ENCODE measurements at places on chromosomes 2 and 18. TPM values are rescaled to one million over a fixed set of nuclear protein-coding genes. Genes with fewer than 3 reads are reported as not detected.

Gene FBXO36
- 3.0 TPM for total RNA-seq

Gene RTP5
- total RNA-seq = not detected

Gene RASGRP3
- total RNA-seq = 3.0 TPM

Gene ABCB6
- total RNA-seq = 27.1 TPM

Gene ELOA2
- not detected for total RNA-seq

Gene DGUOK
- total RNA-seq = 58.1 TPM

Gene SKOR2
- total RNA-seq = not detected

Gene FSHR
- not detected for total RNA-seq

Gene TGFA
- 0.25 TPM for total RNA-seq

Gene MC2R
- not detected for total RNA-seq

Gene PLB1
- 8.2 TPM for total RNA-seq

DNA sequence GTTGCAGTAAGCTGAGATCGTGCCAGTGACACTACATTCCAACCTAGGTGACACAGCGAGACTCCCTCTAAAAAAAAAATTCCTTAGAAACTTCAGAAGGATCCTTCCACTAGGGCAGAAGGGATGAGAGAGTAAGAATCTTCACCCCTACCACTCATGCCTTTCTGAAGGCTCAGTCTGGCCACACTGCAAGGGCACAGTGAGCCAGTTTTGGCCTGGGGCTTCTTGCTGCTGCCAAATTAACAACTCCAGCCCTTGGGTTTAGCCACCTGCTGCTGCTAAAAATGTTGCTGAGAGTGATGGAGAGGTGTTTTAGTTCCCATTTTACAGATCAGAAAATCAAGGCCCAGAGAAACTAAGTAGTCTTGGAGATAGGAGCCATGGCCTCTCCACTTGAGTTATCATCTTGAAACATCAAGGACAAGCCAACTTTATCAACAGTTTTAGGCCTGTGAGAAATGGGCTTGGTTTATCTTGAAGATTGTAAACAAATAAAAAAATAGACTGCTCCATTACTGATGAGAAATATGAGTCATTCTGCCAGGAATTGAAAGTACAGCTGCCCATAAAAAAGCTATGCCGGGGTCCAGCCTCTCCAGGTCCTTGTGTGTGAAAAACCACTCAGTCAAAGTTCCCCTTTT is 31.9 kb upstream of the CASP8 start:
- DNase-seq = no peak

- DNase-seq = peak; percentile 88
These were observed 22.3 kb upstream of the GPR17 start for GRCh38 chr2:127623388-127624319.

GRCh38 chr2:100940240-100940639 is 61.8 kb upstream of the RPL31 start:
- DNase-seq = no peak

DNA sequence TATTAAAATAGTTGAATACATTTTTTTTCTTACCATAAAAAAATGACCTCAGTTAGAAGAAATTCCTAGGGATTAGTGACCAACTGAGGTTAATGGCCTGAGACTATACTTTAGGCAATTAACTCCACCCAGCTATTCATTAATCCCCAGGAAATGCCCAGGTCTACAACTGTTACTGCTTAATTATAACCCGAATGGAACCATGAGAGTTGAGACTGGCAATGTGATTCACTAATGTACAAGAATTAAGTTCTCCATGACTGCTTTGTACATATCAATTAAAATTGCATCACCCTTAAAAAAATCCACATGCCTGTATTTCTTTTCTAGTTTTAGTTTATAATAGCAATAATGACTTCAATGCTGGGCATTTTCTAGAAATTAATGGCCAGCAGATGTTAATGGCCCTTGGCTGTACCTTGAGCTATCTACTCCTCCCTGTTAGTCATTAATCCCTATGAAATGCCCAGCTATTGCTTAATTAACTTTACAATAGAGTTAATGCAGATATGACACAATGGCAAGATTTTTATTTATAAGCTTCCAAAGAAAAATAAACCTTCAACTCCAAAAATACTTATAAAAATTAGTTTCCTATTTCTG is 44.1 kb downstream of the ERBB4 start:
- DNase-seq = no peak

GRCh38 chr2:105764059-105764458 is 19.3 kb downstream of the NCK2 start:
- DNase-seq = no peak

DNA sequence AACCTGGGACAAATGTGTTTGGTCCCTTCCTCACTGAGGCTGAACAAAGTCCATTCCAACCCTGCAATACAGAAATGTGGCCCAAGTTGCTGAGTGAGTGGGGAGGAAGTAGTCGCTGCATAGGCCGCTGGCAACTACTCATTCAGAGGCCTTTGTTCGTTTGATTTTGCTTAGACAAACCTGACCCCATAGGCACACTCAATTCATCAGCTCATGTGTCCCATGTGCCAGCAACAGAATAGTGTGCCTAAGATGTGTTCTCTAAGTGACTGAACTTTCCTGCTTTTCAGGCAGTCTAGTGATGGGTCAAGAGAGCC is 23.0 kb downstream of the PTPN18 start:
- no peak for DNase-seq

DNA sequence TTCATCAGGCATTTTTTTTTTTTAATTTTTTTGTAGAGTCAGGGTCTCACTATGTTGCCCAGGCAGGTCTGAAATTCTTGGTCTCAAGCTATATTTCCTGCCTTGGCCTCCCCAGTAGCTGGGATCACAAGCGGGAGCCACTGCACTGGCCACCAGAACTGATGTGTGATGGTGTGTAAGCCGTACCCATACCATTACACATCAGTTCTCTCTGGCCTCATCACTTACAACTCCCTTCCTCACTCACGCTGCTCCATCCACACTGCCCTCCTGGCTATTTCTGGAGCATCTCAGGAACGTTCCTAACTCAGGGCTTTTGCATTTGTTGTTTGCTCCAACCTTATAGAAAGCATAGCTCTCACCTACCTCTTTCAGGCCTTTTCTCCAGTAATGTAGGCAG is 834.5 kb upstream of the ID2 start:
- no peak for DNase-seq

- no peak for DNase-seq
These were observed 71.3 kb downstream of the XIRP2 start for GRCh38 chr2:166959556-166959955.

DNA sequence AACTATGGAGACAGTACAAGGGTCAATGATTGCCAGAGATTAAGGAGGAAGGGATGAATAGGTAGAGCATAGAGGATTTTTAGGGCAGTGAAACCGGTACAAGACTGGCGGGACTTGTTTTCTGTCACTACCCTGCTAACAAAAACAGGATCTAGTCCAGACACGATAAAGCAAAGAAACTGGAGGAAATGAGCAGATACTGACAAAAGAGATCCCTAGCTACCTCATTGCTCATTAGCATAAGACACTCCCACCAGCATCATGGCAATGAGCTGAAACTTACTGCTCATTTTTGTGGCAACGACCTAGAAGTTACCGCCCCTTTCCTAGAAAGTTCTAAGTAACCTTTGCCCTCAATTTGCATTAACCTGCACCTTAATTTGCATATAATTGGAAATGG is 131.2 kb downstream of the ETAA1 start:
- no peak for DNase-seq

- DNase-seq = no peak
These were observed 1.8 kb downstream of the SP3 start for GRCh38 chr2:173963323-173963816.

- DNase-seq = no peak
These were observed 97.2 kb upstream of the TMEM17 start for GRCh38 chr2:62603154-62603712.

- no peak for DNase-seq
These were observed 1102.6 kb upstream of the PIK3C3 start for GRCh38 chr18:40852406-40852805.

DNA sequence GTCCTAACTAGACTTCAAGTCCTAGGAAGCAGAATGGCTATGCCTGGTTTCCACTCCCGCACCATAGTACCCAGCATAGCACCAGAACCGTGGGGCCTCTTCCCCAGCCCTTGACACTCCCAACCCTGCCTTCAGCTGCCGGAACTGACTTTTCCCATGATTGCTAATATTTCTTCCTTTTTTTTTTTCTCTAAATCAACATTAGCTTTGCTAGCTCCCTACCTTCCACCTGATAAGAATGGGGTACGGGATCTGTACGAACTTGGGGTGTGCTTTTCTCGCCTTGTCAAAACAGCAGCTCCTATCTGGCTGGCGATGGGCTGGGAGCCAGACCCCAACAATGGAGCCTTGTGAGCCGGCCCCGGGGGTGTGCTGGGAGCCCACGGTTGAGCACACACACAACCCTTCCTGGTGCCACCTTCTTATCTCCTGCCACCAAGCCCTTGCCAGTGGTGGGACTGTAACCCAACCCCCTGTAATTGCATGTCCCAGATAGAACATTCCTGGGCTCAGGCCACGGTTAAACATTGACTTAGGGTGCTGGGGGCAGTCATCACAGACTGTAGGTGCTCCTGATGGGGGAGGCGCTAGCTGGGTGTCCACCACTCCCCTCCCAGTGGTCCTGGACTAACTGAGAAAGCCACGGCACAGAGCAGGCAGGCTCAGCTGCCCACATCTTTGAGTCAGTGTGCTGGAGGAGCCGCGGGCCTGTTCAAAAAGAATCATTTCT is 213.0 kb upstream of the HAAO start:
- DNase-seq = peak; percentile 51

DNA sequence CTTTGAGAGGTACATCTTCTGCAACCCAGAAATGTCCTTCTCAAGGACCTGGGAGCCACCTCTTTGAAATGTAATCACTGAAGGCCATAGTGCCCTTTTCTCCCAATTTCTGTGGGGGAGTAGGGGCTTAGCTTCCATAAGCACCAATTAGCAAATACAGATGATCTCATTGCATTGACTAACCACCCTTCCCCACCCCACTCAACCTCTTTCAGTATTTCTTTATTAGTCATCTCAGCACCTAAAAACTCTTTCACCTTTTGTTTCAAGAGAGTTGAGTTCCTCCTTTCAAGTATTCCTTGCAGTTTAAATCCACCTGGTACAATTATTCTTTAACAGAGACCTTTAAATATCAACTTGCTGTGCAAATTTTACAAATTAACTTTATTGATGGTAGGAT is 1011.8 kb upstream of the CDH2 start:
- DNase-seq = no peak

DNA sequence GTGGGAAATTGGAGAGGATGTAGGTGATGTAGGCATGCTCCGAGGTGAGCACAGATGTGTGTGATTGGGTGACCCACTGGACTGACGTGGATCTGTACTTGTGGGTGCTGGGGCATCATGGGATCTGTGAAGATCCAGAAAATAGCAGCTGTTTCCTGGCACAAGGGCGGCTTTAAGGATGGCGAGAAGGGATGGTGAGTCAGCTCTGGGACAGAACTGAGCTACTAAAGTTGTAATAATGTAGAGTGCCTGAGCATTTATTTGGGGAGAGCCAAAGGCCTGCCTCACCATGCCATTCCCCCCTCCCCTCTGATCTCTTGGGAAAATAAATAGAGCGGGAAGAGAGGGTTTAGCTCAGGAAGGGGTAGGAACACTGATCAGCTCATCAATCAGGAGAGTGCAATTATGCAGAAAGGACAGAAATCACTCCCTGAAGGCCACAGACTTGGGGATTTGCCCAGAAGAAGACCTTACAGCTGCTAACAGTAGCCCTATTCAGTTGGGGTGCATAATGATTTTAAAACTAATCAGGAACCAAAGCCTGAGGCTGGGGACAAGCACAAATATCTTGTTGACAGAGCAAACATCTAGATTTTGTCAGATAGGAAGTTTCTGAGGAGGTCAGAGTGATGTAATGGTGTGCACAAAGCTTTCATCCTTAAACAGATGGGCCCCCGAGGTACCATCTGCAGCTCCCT is 30.3 kb downstream of the TANC1 start:
- no peak for DNase-seq

- no peak for DNase-seq
These were observed 117.1 kb downstream of the ZNF407 start for GRCh38 chr18:74714791-74715190.

- no peak for DNase-seq
These were observed 2.7 kb downstream of the PPP1R1C start for GRCh38 chr2:181988154-181988924.

DNA sequence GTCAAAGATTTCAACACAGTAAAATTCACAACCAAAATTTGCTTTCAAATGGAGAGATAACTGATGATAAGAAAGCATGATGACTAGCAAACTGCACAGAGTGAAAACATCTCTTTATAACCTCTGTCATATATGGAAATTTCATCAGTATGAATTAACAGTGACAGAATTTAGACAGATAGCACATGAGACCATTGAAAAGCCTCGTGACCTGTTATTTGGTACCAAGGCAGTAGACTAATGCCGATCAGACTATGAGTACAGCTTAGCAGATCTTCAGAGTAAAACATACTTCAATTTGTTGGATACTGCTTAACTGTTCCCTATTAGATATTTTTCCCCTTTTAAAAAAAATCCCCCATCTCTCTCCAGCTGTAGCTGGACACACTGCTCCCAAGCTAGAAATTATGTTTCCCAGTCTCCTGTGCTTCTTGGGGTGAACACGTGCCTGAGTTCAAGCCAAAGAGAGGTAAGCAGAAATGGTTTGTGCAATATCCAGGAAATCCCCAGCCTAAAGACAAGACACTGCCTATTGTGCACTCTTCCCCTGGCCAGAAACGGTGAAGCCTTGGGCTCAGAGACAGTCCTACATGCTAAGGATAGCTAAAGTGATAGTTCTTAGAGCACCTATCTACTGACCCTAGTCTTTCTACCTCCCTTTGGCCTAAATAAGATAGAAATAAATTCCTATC is 256.1 kb downstream of the NCKAP5 start:
- no peak for DNase-seq

DNA sequence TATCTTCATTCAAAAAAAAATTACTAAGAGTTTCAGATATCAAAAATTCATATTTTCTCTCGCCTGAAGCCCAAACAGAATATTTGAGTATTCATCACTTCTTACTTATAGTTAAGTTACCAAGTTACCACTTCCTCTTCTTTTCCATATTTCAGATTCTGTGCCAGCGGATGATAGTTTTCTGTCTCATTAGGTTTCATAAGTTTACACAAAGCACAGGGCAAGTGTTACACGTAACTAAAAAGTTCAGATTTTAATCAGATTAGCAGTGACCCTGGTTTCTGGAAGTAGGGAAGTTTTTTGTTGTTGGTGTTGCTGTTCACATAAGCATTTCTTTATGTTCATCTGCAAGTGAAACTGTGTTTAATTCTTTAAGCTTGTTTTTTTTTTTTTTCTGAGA is 10.2 kb downstream of the AFTPH start:
- DNase-seq = no peak

DNA sequence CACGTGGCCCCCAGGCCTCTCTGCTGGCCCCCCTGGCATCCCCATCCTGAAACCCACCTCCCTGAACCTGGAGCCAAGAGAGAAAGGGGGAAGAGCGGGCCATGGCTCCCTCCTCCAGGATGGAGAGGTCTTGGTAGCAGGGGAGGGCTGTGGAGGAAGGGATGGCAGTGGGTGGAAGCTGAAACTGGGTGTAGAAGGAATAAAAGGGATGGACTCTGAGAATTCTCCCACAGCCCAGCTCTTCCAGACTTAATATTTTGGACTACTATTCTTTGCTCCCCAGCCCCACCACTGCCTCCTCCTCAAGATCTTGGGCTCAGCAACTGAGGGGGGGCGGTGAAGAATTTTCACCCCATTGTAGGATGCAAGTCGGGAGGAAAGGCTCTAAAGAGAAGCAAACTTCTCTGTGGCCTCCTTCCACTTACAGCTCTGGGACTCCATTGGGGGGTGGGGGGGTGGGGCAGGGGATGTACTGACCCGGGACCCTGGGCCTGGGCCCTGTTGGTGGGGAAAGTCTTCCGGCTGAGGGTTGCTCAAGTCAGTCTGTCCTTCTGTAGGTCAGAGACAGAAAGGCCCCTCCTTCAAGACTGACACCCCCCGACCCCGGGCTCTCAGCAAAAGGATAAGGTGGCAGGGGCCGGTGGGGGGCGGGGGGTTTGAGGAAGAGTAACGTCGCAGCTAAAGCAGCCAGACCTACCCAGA is 501 bp downstream of the TNS1 start:
- DNase-seq = no peak

Data from chondrocyte (in vitro differentiated cells).